ENCODE measurements at places on chromosomes 2 and 18.

GRCh38 chr2:177756336-177756735 is 316.2 kb downstream of the PDE11A start:
- no peak for DNase-seq

GRCh38 chr2:86069091-86069685 is 36.5 kb downstream of the POLR1A start:
- no peak for DNase-seq

DNA sequence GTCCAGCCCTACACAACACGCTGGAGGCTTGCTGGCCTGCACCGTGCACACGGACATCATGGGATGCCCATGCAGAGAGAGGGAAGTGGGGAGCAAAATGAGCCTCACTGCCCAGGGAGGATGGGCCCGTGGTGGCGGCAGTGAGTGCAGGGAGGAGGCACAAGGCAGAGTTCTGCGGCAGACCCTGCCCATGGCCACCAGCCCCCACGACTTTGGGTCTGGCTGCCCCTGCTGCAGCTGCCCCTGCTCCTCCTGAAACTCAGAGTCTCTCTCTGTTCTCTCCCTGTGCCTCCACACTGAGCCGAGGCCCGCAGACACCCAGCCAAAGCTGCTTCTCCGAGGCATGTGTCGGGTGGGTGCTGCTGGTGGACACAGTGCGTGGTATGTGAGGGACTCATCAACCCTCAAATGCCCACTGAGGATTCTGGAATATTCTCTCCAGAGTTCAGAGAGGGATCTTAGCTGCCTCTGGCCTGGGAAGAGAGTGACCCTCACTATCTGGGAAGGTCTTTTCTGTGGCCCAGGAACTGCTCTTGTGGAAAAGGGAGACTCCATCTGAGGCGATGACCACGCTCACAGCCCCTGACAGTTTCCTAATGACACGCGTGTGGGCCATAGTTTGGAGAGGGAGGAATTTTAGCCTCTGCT is 45.1 kb upstream of the HPCAL1 start:
- DNase-seq: no peak

- DNase-seq: no peak
Measured at GRCh38 chr2:49714454-49714853, 560.1 kb upstream of the FSHR start.

DNA sequence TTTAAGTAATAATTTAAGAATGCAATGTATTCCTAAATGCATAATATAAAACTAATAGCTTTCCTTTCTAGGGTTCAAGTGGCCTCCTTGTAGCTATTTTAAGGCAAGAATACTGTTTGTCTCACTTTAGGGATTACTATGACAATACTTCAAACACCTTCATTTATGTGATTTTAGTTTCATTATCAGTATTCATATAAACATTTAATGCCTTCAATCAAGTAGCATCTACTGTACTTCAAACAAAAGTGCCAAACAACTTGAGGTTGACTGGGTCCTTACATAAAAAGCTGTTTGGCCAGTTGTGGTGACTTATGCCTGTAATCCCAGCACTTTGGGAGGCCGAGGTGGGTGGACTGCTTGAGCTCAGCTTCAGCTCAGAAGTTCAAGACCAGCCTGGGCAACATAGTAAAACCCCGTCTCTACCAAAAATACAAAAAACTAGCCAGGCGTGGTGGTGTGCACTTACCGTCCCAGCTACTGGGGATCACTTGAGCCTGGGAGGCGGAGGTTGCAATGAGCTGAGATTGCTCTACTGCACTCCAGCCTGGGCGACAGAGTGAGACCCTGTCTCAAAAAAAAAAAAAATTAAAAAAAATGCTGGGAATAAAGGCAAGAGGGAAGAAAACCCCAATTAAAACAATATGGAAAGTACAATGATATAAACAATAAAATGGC is 9.3 kb downstream of the MEX3C start:
- DNase-seq: no peak

DNA sequence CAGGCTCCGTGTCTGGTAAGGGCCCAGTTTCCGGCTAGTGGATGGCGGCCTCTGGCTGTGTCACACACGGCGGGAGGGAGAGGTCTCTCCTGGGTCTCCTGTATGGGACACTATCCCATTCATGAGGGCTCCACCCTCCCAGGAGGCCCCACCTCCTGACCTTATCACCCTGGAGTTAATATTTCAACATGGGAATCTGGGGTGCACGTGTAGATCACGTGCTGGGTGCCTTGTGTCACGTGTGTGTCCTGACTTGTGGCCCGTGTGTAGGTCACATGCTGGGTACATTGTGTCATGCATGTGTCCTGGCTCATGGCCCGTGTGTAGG is 9.9 kb downstream of the NEU4 start:
- DNase-seq: no peak

GRCh38 chr2:220191031-220191430 is 563.6 kb downstream of the SLC4A3 start:
- DNase-seq: no peak

DNA sequence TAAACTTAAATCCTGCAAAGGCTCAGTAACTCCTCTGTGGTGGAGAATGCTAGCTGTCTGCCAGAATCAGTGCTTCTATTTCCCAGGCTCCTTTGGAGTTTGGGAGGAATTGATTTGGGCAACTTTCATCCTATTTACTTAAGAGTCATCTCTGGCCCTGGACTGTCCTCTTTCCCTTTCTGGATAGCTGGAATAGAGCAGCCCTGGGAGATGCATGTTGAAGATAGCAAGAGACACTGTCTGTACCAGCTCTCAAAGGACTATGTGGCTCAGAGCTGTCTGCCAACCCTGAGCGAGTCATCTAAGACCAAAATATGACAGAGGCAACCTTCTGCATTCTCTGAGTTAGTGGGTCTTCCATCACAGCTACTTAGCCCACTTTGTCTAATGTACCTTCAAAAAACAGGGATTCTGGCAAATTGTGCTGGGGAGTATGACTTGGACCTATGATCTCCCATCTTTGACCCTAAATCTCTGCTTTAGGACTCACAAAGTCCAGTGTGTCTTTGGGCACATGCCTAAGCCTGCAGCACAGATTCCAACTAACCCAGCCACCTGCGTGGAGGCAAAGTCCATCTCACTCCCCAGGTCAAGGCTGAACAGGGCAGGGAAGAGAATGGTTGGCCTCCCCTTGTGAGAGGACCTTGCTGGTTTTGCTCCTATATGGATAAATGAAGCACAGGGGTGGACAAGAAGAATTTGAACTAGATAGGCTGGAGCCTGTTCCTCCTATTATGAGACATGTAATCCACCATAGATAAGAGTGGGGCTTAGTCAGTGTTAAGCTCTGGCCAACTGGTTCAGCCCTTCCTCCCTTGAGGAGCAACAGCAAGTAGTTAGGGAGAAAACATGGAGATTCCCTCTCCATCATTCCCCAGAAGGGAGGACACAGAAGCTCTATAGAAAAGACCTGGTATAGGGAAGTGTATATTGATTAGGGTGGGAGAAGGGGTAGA is 99.1 kb upstream of the PELI1 start:
- no peak for DNase-seq

DNA sequence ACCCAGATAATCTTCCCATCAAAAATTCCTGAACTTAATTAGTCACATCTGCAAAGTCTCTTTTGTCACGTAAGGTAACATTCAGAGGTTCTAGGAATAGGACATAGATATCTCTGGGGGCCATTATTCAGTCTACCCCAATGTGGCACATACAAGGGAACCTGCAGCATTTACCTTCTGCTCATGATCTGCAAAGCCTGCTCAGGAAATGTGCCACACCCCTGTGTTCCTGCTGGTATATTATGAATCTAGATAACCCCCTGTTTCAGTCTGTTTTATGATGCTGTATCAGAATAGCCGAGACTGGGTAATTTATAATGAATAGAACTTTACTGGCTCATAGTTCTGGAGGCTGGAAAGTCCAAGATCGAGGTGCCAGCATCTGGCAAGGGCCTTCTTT is 103.5 kb downstream of the ARL4C start:
- DNase-seq: no peak

- no peak for DNase-seq
Measured at GRCh38 chr2:120404941-120405758, 59.2 kb downstream of the INHBB start.

GRCh38 chr18:66533693-66534092 is 70.2 kb downstream of the CDH19 start:
- no peak for DNase-seq

DNA sequence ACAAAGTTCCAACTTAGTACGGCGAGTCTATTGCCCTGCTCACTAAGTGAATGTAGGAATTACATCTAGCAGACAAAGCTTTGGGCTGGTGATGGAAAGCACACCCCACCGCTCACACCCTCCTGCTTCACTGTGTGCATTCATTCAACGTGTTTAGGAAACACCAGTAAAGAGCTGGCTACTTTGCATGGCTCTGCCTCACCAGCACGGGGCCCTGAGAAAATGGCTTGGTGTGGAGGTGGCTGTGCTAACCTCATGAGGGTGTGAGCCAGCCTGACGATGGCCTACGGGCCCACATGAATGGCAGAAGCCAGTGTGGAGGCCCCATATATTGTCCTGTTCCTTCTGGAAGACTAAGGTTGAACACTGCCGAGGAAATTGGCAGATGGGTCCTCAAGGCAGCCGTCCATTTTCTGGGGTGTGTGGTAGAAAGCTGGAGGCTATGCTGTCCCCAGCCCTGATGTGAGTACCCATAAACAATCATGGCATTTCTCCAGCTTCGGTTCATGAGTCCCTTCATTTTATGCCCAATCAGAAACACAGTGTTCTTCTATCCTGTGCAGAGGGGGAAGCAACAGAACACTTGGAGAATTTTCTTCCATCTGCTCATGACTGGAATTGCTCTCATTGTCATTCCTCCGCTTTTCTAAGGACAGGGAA is 269.4 kb downstream of the PHLPP1 start:
- DNase-seq: no peak

- DNase-seq: no peak
Measured at GRCh38 chr18:3457261-3457724, 7.3 kb downstream of the TGIF1 start.

DNA sequence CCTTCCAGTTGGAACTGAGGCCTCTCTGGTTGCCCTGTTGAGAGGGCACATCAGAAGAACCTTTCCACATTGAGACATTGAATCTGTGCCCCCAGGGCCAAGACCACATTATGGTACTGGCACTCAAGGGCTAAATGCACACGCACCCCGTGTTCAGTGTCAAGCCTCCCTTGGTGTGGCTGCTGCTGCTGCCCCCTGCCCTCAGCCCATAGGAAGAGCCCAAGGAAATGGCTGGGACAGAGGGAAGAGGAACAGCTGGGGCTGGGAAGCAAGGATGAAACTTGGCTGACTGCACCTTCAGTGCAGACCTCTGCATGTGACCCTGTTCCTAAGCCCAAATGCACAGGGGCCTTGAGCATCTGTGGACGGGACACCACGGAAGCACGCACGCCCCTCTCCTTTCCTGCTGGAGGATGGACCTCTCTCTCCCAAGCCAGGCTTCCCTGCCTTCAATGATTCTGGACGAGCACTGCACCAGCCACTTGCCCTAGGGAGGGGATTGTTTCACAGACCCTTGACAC is 40.2 kb downstream of the NIFK start:
- DNase-seq: no peak

DNA sequence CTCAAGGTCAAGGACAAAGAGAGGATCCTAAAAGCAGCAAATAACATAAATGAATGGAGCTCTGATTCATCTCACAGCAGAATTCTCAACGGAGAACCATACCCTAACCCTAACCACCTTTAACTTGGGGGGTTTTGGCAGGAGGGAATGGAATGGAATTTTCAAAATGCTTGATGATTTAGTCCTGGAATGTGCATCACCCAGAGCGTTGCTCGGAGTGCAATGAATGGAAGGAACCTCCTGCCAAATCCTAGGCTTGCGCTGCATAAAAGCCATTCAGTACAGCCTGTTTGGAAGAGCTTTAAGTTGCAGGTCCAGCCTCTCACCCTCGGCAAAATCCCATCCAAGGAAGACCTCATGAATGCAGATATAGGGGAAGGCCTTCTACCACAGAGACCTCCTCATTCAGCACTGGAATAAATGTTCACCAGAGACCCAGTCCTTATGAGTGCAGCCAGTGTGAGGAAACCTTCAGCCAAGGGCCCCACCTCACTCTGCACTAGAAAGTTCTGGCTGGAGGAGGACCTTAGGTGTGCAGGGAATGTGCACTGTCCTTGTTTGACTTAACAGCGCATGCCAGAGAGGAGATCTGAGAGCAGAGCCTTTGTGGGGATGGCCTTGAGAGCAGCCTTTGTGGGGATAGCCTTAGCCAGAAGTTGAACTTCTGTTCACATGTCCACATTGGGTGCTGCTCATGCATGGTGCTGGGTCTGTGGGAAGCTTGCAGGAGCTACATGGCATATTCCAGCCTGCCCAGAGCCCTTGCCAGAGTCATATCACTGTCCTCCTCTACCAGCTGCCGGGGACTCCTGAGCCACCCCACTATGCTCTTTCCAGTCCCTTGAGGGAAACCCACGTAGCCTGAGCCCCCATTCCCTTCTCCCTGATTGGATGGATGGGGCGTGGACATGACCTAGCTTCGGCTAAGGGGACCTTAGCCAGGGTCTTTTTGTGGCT is 30.5 kb downstream of the ASB1 start:
- DNase-seq: no peak

- DNase-seq: no peak
Measured at GRCh38 chr2:99081891-99082290, 59.6 kb upstream of the C2orf15 start.

Data from GM19239 (cell line).